ENCODE measurements at places on chromosomes 13 and 19. TPM values are rescaled to one million over a fixed set of nuclear protein-coding genes. Genes with fewer than 3 reads are reported as not detected.

BLVRB gene
- 12.0 TPM for total RNA-seq

GRCh38 chr13:38440666-38441065, 91.0 kb downstream of the UFM1 start:
- DNase-seq = no peak

- no peak for DNase-seq
Measured at GRCh38 chr19:41939861-41940730, 11.8 kb upstream of the ERFL start.

DNA sequence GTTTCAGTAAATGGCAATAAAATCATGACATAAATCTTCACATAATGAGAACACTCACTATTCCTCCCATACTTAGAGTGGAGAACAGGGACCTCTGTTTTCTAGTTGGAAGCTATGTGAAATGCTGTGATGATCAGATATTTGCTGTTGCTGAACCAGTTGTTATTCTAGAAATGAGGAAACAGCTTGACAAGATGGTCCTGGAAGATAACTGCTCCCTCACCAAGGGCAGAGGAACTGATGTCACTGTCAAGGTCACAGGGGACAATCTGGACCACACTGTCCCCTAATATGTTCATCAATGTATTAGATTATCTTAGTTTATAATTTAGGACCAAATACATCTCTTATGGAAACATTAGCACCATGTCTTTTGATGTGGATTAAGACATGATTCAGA, 1173.3 kb downstream of the PCDH17 start:
- DNase-seq = no peak

DNA sequence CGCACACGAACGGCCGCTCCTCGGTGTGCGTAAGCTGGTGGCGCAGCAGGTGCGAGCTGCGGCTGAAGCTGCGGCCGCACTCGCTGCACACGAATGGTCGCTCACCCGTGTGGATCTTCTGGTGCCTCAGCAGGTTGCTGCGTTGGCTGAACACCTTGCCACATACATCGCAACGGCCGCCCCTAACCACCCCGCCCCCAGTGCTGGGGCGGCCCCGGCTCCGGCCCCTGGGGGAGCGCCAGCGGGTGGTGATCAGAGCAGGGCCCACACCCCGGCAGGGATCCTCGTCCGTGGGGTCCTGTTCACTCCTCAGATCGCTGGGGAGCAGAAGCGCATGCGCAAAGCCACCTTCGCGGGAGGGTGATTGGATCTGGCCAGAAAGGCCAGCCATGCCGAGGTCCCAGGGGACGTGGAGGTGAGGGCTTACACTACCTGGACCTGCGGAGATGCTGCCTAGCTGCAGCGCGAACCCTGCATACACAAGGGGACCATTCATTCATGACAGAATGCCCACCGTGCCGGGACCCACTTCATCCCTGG, 4.7 kb upstream of the UBE2M start:
- peak; percentile 79 for DNase-seq

FREM2 gene
- total RNA-seq = 30.4 TPM

DNA sequence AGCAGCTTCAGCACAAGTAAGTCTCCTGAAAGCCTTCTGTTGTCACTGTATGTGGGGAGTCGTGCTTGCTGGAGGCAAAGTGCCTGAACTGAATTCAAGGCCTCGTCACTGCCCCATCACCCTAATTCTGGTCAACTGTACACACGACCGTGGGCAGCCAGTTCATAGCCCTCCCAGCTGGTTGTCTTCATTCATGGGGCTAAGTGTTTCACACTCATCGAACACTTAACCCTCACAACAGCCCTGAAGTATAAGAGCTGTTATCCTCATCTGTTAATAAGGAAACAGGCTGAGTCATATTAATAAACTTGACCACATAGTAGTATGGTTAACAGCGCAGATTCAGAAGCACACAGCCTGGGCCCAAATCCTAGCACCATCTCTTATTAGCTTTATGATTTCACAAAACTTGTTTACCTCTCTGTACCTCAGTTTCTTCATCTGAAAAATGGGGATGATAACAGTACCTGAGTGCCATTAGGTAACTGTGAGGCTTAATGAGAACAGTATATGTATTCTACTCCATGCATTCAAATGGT, 66.7 kb downstream of the CDADC1 start:
- no peak for DNase-seq

NLRP7 gene
- total RNA-seq = not detected

GRCh38 chr13:65868884-65869283, 1361.3 kb downstream of the PCDH9 start:
- DNase-seq = no peak

DNA sequence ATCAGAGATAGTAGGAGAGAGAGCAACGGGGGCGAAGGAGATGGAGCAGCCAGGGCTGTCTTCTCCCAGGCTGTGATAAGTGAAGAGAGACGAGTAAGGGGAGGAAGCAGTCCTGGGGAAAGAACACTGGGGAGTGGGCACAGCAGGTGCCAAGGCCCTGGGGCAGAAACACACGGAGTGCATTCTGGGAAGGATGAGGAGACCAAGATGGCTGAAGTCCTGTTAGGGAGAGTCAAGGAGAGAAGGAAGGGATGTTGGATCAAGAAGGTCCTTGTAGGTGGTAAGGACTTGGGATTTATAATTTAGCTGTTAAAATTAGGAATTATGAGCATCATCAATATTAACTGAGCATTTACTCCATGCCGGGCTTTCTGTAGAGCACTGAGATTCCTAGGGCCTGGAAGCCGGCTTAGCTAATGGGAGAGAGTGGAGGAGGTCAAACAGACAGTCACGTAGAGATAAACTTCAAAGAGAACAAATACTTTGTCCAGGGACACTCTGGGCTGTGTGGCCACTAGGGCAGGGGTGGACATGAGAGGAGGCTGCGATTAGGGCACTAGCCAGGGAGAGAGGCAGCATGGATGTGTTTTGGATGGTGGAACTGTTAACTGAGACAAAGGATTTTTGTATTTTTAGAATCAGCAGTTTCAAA, 134.2 kb upstream of the PEG3 start:
- no peak for DNase-seq

DNA sequence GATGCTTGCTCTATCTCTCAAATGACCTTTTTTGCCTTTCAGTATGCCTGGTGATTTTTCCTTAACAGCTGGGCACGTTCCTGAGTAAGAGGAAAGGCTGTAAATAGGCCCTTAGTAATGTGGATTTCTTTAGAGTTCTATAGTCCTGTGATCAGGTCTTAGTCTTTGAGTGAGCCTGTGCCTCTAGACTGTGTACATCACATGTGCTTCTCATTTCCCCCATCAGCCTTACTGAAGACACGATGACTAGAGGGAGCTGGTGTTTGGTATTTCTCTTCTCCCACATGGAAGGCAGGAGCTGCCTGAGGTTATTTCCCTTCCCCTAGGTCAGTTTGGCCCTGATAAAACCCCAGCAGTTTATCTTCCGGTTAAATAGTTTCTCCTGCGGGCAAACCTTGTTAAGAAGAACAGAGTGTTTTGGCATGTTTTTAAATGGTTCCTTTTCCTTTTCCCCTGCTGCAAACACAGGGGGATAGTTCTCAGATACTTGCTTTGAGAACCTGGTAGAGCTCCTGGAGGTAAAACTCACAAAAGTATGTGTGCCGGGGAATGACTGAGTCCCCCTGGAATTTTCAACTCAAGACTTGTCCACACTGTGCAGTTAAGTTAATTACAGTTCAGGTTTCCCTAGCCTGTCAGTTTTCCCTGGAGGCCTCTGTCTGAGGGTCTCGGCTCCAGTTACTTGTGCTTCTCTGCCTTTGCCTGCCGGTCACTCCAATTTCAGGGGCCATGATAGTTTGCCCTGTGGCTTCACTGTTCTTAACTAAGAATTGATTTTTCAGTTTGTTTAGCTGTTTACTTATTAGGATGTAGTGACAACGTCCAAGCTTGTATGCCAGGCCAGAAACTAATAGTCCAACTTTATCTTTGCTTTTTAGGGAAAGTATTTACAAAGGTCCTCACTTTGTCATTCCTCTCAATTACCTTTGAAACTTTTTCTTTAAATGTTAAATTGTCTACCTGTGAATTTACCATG, 94.4 kb downstream of the URI1 start:
- DNase-seq = no peak

GRCh38 chr19:4910594-4911281, 1.4 kb downstream of the UHRF1 start:
- no peak for DNase-seq
